ENCODE measurements at places on chromosomes 5 and 9. TPM values are rescaled to one million over a fixed set of nuclear protein-coding genes. Genes with fewer than 3 reads are reported as not detected.

Gene LCN1
- 2.0 TPM for total RNA-seq

Gene KCNT1
- 0.24 TPM for total RNA-seq

Gene SLC6A3
- 0.06 TPM for total RNA-seq

Gene FOXD4
- total RNA-seq = not detected

Gene COMMD10
- total RNA-seq = 28.7 TPM

Gene LECT2
- not detected for total RNA-seq

Gene PCDHB11
- total RNA-seq = 3.3 TPM

Gene KCTD16
- 0.15 TPM for total RNA-seq

Gene PRDM9
- total RNA-seq = not detected

Gene DPYSL3
- total RNA-seq = 55.7 TPM

DNA sequence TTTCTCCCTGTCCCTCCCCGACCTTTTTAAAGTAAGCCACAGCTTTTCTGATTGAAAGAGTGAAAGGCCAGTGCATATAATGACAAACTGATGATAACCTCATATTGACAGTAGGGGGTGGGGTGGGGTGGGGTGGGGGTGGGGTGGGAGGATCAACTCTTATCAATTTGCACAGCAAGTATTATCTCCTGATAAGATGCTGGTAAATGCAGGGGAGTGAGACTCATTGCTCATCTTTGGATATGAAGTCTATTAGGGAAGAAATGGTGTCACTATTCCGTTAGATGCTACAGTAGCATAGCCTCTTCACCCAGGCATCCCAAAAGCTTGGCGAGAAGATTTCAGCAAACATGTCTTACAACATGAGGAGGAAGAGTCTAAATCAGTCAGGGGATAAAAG, 38.9 kb upstream of the HMGCS1 start:
- no peak for DNase-seq

GRCh38 chr9:68637020-68637419, 68.0 kb upstream of the PIP5K1B start:
- no peak for DNase-seq

GRCh38 chr5:150510460-150511263, 2.7 kb downstream of the NDST1 start:
- DNase-seq = no peak

DNA sequence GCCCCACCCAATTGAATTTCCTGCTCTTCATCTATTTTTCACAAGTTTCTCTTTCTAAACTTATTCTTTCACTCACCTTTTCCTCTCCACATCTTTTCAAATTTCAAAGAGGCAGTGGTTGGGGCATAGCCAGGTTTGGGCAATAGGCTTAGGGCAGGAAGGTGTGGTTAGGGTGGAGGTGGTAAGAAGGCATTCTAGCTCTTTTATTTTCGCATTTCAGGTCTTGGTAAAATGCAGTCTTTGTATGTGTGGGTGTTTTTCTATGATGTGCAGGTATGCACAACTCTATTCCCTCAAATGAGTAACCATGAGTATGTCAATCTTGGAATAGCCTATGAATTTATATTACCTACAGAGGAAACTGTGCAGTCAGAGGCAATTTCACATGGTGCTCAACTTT, 129.8 kb upstream of the IFNE start:
- no peak for DNase-seq

DNA sequence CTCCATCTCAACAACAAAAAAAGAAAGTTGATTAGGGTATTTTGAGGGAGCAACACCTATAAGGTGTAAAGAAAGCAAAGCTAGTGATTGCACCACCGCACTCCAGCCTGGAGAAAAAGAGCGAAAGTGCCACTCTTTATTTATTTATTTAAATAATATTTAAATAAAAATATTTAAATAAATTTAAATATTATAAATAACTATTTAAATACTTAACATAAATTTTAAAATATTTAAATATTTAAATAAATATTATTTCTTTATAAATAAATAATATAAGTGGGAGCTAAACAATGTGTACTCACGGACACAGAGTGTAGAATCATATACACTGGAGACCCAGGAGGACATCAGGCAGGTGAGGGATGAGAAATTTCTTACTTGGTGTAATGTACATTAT, 64.4 kb upstream of the TRIO start:
- no peak for DNase-seq

DNA sequence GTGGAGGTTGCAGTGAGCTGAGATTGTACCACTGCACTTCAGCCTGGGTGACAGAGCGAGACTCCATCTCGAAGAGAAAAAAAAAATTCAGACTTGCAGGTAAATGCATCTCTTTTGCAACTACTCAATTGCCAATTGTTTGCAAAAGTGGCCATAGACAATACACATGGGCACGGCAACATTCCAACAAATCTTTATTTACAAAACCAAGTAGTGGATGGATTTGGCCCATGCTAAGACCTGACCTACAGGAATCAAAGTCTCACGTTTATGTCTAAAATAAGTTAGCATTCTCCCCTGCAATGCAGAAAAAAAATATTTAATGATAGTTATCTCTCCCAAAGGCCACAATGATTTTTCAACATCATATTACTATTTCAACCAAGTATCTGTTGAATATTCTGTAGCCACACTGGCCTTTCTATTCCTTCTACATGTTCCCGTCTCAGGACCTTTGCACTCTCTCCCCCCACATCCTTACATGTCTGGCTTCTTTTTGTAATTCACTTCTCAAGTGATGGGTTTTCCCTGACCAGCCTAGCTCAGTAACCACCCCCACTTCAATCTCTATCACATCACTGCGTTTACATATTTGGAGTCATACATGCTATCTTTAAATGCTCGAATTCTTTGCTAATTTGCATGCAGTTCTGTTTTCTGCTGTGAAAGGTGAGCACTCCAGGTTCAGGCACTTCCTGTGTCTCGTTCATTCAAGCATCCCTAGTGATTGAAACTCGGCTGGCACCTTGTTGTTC, 54.2 kb downstream of the FNBP1 start:
- DNase-seq = no peak

DNA sequence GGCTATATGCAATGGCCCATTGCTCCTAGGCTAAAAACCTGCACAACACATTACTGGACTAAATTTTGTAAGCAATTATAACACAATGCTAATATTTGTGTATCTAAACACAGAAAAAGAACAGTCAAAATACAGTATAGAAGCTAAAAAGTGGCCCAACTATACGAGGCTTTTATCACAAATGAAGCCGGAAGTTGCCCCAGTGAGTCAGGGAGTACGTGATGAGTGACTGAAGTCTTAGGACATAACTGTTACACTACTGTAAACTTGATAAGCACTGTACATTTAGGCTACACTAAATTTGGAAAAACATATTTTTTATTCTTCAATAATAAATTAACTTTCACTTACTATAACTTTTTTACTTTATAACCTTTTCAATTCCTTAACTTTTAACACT, 105.2 kb upstream of the PRR16 start:
- DNase-seq = no peak

DNA sequence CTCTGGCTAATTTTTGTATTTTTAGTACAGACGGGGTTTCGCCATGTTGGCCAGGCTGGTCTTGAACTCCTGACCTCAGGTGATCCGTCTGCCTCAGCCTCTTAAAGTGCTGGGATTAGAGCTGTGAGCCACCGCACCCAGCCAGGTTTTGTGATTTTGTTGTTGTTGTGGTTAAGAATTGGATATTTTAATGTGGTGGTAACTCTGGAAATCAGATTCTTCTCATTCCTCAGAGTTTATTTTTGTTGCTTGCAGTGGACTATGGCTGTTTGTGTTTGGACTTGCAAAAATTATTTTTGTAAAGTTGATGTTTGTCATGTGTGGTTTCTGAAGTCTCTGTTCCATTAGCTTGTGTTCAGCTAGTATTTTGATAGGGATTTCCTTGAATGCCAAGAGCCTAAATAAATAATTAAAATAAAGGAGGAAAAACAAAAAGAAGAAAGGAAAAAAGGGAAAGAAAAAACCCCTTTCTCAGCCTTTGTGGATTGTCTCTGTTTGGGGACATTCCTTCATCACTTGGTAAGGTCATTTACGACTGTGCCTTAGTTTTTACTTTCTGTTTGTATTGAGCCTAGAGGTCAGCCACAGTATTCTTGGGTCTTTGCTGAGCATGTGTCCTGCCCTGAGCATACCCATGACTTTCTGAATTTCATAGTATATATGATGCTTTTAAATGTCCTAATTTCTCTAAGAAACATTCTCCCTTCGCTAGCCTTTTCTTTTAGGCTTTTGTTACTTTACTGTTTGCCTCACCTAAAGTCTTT, 37.3 kb downstream of the PBX3 start:
- DNase-seq = no peak

GRCh38 chr5:43416803-43417394, 4.7 kb upstream of the CCL28 start:
- DNase-seq = no peak

GRCh38 chr9:83154087-83154736, 91.3 kb upstream of the RASEF start:
- DNase-seq = no peak

GRCh38 chr5:90287036-90287435, 122.5 kb downstream of the CETN3 start:
- no peak for DNase-seq

GRCh38 chr9:136381966-136382513, 8.6 kb upstream of the CARD9 start:
- DNase-seq = no peak

DNA sequence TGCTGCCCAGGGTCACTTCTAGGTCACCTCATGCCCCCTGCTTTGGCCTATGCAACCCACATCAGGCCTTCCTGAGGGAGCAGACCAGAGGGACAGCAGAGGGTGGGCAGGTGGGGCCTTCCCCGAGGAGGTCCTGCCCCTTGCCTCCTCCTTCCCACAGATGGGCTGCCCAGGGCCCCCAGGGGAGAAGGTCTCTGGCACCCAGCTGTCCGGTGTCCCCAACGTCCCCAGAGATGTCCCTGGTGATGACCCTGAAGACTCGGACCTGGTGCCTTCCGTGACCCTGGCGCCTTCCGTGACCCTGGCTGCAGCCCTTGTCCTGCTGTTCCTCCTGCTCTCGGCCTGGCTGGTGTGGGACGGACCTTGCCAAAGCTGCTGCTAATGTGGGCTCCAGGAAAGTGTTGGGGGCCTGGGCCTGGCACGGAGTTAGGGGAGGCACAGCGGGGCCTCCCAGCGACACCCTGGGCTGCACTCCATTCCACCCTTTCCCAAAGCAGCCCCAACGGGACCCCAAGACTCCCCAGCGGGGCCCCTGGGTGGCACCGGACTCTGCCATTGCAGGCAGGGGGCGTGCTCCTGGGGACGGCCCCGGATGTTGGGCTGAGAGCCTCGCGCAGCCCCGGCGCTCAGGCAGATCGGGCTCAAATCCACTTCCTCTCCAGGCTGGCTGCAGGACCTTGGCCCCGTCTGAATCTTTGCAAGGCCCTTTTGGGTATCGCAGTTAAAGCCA, 6.8 kb upstream of the SLC2A6 start:
- peak; percentile 20 for DNase-seq

DNA sequence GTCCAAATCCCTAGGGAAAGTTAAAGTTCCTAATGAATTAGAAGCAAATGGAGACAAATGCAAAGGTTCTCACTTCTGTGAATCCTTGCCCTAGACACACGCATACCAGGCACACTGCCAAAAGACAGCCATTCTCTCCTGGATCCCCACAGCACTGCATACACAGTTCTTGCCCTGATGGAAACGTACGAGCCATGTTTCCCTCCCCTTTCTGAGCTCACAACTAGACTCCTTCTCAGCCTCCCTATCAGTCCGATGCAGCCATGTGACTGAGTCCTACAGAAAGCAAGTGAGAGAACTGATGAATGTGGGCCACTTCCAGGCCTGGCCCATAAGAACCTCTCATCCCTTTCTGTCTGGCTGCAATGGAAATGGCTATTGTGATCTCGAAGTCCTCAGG, 92.0 kb downstream of the ZNF608 start:
- DNase-seq = no peak

- DNase-seq = peak; percentile 91
Measured at GRCh38 chr9:134641173-134641989, at the start of gene COL5A1. Gene COL5A1, plus strand, starts transcription at chr9:134641803. Its CDS starts 385 bp downstream, at chr9:134642188.

DNA sequence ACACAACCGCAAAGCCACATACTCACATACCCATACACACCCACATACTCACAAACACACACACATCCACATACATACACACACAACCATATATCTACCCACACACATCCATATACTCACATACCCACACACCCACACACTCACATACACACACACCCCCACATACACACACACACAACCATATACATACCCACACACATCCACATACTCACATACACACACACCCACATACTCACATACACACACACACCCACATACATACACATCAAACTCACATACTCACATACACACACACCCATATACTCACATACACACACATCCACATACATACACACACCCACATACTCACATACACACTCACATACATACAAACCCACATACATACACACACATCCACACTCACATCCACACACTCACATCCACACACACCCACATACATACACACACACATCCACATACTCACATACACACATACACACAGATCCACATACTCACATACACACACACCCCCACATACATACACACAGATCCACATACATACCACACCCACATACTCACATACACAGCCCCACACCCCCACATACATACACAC, 220.0 kb downstream of the ADAMTS12 start:
- DNase-seq = no peak

GRCh38 chr5:90226433-90227099, 183.0 kb downstream of the CETN3 start:
- DNase-seq = peak; percentile 25

DNA sequence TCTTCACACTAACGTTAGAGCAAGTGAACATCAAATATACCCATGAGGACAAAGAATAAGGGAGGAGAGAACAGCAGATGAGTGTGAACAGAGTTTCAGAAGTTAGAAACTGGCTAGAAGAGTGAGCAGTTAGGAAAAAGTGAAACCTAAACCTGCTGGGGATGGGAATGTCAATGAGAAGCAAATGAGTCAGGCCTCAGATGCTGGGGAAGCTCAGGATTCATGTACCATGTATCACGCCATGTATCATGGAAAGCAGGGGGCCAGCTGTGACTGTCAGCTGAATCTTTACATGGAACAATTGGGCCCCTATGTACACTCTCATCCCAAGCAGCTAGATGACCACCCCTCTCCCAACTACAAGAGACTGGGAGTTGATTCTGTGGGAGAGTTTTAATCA, 16.2 kb downstream of the GDF9 start:
- no peak for DNase-seq

GRCh38 chr5:472076-472655, 29.2 kb downstream of the EXOC3 start:
- DNase-seq = peak; percentile 45

GRCh38 chr5:102902135-102902448, 147.0 kb downstream of the PAM start:
- no peak for DNase-seq

GRCh38 chr5:175823731-175824525, 47.5 kb upstream of the CPLX2 start:
- no peak for DNase-seq

All from left cardiac atrium (tissue), 4 donors.